ENCODE measurements at places on chromosomes 7 and 10. TPM values are rescaled to one million over a fixed set of nuclear protein-coding genes. Genes with fewer than 3 reads are reported as not detected.

The AOC1 gene
- total RNA-seq, result not detected

The TACR2 gene
- total RNA-seq, result not detected

The GHRHR gene
- not detected for total RNA-seq

The COL1A2 gene
- total RNA-seq, result 2.1 TPM

The CDC14C gene
- total RNA-seq, result not detected

The PRSS58 gene
- not detected for total RNA-seq

The CALHM3 gene
- total RNA-seq, result 0.16 TPM

The CPA2 gene
- total RNA-seq, result 1.9 TPM

The SGCE gene
- total RNA-seq, result 38.6 TPM

The ALKBH4 gene
- 14.8 TPM for total RNA-seq

The SKAP2 gene
- 24.7 TPM for total RNA-seq

The TCTN3 gene
- 27.1 TPM for total RNA-seq

The IMMP2L gene
- total RNA-seq, result 22.3 TPM

The IFIT3 gene
- total RNA-seq, result 38.9 TPM

The CLEC2L gene
- not detected for total RNA-seq

The IQUB gene
- total RNA-seq, result not detected

The HOXA11 gene
- total RNA-seq, result not detected

The FAM25C gene
- total RNA-seq, result not detected

The EPO gene
- not detected for total RNA-seq

The NPTX2 gene
- not detected for total RNA-seq

The SMKR1 gene
- total RNA-seq, result 1.3 TPM

The PPP1R17 gene
- total RNA-seq, result not detected

All from GM12878 (cell line).